ENCODE measurements at places on chromosomes 11 and 22.

GRCh38 chr22:19233189-19233661 lies 54.7 kb upstream of the SLC25A1 start:
- no peak for DNase-seq

DNA sequence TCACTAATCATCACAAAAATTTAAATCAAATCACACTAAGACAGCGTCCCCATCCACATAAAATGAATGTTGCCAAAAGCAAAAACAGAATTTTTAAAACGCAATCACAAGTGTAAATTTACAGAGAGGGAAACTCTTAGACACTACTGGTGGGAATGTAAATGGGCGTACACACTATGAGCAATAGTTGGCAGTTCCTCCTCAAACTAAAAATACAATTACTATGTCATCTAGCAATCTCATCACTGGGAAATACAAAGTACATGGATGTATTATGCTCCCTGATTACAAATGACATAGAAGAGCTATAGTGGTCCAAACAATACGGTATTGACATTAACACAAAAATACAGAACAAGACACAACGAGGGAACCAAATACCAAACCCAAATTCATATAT lies 8.7 kb upstream of the RGL4 start:
- DNase-seq: no peak

DNA sequence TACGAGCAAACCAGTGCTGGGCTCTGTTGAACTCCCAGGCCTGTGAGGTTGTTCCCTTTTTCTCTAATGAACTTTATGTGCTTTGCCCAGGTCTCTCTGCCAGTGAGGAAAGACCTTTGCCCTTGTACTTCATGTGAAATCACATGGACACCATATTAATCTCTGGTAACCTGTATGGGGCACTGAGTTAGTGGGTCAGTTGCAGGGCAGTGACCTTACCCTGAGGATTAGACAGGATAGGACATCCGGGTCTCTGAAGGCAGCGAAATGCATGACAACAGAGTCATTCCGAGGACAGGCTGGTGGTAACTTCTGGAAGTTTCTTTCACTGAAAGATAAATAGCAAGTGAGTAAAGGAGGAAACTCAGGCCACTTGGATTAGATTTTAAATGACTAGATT lies 93.7 kb downstream of the ZBTB16 start:
- no peak for DNase-seq

GRCh38 chr11:36427079-36427478 lies 83.0 kb downstream of the TRAF6 start:
- no peak for DNase-seq

DNA sequence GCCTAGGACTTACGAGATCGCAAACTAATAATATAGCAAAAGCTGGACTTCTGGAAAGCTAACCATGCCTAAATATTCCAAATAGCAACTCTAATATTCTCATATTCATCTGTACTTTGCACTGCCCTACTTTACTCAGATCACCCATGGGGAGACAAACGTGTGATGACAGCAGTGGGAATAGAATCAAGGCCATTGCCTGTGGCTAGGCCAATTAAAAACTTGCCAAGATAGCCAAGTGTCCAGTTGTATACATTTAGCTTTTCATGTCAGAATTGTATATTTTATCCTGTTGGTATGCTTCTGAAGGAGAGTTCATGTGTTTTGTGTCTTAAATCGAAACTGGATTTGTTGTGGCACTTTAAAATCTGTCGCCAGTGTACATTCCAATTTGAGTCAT lies 1.2 kb upstream of the CEP126 start:
- no peak for DNase-seq

DNA sequence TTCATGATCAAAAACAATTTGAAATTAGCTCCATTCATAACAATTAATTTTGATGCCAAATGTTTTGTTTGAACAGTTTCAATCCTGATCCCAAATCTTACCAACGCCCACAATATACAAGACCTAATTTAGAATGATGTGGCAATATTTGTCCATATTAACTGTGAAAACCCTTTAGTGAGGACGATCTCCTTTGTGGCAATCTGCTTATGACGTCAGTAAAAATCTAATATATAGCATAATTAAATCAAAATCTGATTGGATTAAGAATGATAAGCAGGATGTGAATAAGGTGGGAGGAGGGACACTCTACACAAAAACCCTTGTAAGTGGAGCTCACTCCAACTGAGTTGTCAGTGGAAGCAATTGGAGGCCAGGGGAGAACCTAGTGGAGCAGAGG lies 11.9 kb upstream of the SLC5A4 start:
- no peak for DNase-seq

- no peak for DNase-seq
Observed at GRCh38 chr11:6636480-6636879, 17.3 kb upstream of the TPP1 start.

DNA sequence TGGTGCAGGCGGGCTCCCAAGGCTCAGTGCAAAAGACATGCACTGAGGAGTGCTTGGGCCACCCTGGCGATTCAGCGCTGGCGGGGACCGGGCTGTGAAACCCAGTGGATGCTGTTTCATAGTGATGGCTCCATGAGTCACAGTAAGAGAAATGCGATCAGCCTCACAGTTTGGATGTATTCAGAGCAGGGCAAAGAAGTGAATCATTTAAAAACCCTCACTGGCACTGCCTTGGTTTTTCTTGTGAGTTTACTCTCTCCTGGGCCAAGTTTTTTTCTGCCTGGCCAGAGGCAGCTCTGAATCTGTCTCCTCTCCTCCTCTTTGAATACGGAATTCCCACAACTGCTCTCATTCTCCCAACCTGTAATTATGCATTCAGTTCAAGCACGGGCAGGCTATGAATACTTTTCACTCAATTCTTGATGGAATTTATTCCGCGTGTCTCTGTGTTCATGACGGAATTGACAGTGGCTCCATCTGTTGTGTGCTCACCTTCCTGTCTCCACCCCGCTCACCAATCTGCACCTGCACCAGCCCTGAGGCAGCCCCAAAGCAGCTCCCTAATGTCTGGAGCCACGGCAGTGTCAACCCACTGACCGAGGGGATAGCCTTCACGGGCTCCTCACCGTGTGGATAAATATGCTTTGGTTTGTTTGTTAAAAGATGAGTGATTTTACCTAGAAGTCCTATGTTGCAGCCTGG lies 14.9 kb downstream of the ADAMTS8 start:
- DNase-seq: no peak

DNA sequence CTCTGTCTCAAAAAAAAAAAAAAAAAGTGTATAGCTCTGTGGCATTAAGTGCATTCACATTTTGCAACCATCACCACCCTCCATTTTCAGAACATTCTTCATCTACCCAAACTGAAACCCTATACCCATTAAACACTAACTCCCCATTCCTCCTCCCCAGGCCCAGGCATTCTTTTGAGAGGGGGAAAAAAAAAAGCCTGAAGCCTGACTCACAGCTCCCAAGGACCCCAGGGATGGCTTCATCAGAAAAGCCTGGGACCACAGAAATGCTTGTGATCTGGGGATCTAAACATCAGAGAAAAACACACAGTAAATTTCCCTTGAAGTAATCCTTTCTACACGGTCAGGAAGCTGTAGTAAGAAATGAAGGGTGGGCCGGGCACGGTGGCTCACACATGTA lies 10.7 kb upstream of the GTSE1 start:
- no peak for DNase-seq

GRCh38 chr11:62245271-62245753 lies 3.3 kb downstream of the SCGB1D2 start:
- no peak for DNase-seq

DNA sequence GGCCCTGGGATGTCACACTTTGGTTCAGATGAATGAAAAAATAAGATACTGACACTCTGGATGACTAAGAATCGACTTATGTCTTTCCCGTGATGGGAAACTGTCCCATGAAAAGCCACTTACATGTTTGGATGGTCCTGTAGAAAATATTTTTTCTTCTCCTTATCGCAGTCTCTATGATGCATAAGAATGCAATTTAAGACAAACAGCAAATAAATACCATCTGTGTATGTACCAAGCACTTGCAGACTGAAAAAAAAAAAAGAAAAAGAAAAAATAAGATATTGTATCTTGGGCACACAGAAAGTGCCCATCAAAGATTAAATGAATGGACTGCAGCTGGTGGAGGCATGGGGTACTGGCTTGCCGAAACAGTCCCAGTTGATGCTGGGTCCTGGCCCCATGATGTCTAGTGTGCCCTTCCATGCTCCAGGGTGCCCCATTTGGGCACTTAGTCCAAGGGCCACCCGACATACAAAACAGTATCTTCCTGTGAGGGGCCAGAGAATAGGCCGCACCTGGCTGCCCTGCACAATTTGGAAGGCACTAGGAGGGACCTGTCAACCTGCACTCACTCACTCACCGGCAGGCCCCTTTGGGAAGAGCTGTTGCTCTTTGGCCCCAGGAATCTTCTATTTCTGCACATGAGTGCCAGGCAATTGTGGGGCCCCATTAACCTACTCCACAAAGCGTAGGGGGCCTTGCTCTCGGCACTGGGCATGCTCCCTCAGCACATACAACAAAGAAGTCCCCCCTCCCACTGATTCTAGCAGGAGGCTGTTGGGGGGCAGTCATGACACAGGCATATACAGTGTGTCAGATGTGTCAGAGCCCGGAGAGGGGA lies 2.5 kb upstream of the ZBED4 start:
- DNase-seq: no peak
